ENCODE measurements at places on chromosomes 6 and 20.

DNA sequence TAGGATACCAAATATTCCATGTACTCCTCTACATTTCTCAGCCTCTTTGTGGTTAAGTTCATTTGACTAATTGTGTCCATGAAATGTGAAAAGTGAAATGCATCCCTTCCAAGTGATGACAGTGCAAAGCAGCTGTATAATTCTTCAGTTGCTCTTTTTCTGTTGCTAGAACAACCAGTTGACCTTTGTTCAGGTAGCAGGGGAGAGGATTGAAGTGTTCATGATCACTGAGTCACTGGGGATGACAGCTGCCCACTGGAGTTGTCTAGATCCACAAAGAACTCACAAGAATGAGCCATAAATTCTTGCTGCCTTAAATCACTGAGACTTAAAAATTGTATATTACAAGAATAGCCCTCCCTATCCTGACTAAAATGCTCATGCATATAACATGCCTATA, 254.6 kb downstream of the EPHA7 start:
- DNase-seq: no peak

- DNase-seq: no peak
These were observed 648.5 kb downstream of the TFAP2A start for GRCh38 chr6:9766240-9766915.

DNA sequence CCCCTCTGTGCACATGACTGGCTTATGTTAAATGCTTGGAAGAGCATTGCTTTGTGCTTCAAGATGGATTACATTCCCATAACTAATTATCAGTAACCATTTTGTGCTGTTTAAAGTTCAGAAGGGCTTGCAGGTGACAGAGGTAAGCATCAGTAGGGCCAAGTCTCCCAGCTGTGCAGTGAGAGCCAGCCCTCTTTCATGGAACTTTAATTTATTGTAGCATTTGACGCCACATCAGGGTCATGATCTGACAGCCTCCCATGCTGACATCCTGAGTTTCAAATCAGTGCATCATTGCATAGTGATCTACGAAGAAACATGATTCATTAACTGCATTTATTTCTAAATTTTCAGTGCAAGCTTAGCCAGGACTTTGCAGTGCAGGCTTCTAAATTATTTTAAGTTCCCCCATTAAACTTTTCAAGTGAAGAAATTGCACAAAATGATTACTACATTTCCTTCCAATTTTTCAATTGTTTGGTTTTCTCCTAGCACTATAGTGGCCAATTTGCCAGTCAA, 380.9 kb downstream of the UTRN start:
- DNase-seq: no peak

DNA sequence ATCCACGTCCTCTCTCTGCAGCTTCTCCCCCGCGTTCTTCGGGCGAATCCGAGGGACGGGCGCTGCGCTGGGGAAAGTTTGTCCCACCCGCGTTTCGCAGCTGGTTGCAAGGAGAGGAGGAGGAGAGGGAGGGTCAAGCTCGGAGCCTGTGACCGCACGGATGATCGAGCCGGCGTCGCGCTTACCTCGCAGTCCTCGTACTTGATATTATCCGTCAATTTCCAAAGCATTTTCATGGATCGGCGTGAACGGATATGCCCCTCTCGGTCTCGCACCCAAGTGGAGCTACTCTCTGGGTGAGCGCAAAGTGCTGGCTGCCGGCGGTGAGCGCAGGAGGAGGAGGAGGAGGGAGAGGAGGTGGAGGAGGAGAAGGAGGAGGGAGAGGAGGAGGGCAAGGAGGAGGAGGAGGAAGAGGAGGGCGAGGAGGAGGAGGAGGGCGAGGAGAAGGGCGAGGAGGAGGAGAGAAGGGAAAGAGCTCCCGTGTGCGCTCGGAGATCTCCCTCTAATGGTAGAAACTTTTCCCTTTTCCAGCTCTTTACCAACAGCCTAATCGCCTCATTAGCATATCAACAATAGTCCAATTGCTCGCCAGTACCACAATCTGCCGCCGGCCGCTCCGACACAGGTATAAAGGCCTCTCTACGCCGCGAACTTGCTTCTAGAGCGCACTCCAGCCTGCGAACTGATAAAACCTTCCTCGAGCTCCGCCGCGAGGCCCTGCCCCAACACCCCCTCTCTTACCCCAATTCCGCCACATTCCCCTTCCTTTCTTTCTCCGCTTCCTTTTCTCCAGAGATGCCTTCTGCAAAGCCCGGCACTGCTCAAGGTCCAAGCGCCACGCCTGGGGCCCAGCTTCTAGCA, at the start of gene TFAP2A:
Gene TFAP2A (minus strand): TSS at position 319 of the 861 bp plus-strand sequence. CDS start 83 bp downstream, at position 236.
- no peak for DNase-seq

DNA sequence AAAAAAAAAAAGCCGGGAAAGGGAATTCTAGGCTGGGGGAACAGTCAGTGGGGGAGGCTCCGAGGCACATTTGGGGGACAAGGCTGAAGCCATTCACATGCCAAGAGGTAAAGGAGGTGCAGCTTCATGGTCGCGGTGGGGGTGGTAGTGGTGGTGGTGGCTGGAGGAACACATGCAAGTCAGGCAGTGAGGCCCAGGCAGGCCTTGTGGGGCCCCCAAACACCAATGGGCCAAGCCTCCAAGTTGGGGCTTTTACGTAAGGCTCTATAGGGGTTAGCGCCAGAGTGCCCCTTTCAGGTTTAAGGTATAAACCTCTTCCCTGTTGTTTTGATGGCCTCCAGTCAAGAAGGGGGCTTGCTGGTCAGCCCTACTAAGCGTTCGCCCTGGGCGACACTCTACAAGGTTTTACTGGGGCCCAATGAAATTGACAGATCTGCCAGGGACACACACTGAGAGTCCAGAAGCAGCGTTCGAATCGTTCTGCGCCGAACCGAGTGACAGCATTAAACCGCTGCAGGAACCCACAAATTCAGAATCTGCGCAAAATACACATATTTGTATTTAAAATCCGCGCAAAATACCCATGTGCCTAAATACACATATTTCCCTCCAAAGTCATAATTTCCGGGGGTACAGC, 818 bp upstream of the AP5S1 start:
- peak; percentile 29 for DNase-seq

GRCh38 chr20:53231061-53231460, 258.9 kb downstream of the TSHZ2 start:
- DNase-seq: no peak

DNA sequence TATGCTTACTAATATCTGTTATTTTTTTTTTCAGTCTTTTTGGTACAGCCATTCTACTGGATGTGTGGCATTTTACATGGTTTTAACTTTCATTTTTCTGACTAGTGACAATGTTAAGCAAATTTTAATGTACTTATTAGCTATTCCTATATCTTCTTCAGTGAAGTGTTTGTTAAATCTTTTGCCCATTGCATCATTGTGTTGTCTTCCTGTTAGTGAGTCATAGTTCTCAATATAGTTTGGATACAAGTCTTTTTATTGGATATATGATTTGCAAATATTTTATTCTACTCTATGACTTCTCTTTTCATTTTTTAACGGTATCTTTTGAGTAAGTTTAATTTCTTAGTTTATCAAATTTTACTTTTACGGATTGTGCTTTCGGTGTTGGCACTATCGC, 519.4 kb downstream of the CDKAL1 start:
- DNase-seq: no peak

DNA sequence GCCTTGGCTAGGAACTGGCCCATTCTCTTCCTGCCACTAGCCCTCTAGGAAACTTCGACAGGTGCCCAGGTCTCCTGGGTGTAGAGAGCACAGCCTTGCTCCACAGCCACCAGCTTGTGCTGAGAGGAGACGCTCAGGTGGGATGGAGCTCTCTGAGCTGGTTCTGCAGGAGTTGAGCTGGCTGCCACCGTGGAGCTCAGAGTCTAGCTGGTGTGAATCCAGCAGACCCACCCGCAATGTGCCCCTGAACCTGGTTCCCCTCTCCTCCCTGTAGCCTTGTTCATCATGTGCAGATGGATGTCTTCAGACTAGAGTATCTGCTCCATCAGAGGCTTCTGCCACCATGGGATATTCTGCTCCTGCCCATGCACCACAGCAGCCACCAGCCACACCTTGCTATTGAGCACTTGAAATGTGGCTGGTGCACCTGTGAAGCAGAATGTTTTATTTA, 222.5 kb downstream of the SYNDIG1 start:
- no peak for DNase-seq

- DNase-seq: no peak
These were observed 13.8 kb downstream of the RNF144B start for GRCh38 chr6:18400831-18401446.

DNA sequence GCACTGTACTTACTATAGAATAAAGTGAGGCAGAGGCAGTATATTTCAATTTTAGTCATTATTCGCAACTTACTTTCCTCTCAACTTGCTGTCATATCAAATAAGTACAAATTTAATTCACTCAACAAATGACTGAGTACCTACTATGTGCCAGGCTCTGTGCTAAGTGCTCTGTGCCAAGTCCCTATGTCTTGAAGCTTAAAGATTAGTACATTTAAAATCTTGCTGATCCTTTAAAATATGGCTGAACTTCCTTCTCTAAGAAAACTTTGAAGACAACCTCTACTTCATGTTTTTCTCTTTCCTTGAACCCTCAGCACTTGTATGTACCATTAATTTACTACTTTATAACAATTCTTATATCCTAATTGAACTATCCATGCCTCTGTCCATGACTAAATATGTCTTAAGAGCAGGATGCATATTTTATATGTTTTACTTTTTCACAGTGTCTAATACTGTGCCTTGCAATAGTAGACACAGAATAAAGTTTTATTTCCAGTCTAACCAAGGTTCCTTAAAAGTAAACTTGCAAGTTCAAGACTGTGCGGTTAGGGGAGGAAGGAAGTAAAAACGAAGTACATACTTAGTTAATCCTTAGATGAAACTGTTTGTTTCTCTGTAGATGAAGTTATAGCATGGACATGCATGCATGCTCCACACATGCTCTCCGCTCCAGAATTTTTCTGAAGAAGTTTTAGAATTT, 10.0 kb upstream of the LATS1 start:
- no peak for DNase-seq

- no peak for DNase-seq
These were observed 52.0 kb downstream of the CDC5L start for GRCh38 chr6:44439270-44440045.

- peak; percentile 46 for DNase-seq
These were observed 115.1 kb downstream of the JAG1 start for GRCh38 chr20:10558635-10559187.

GRCh38 chr6:30611856-30612194, 5.2 kb downstream of the PPP1R10 start:
- no peak for DNase-seq

DNA sequence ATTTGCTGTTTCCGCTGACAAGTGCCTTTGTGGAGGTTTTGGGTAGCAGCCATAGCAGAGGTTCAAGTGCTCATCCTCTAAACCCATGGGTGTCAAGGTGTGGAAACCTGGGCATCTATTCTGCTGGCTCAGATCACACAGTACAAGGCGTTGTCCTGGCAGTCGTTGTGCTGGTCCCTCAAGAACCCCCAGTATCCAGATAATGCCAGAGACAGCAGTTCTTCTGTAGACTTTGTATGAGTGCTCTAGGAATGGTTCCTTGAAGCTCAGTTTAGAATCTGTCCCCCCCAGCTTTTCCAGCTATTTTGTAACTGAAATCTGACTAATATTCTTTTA, 655.7 kb upstream of the MAP3K7 start:
- DNase-seq: no peak

- DNase-seq: no peak
These were observed 8.1 kb upstream of the METTL24 start for GRCh38 chr6:110366256-110366655.

GRCh38 chr6:134930463-134930862, 19.4 kb downstream of the ALDH8A1 start:
- no peak for DNase-seq

DNA sequence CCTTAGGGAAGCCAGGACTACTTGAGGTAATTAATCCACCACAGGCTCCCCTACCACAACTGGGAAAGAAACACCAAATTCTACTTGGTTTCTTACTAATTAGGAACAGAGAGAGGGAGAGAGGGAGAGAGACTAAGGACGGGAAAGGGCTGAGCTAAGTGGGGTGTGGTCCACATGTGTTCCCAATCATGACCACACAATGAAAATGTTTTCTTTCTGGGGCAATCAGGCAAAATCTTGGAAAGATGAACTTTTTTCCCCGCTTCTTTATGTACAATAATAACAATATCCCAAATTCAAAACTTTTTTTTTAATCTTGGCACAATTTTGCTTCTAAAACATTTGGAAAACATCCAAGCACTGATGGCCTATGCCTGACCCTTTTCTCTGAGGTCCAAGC, 734.4 kb downstream of the MAFB start:
- DNase-seq: no peak

DNA sequence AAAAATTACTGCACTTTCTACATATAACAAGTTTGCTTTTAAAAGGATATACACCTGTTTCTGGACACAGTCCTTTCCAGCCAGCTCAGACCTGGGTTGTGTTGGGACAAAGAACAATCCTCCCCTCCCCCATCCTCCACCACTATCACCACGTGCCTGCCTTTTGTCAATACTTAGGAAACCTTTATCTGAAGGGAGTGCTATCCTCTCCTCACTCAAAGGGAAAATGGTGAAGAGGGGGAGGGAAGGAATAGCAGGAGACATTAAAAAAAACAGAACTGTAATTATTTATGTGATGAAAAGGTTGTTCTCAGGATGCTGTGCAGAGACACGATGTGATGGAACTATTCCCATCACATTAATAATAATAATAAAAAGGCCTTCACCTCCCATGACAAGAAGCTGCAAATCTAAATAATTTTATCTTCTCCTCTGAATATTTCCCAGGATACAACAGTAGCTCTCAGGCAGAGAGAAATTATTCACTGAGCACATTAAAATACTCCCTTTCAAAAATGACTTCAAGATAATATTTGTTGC, 105.5 kb downstream of the NRSN1 start:
- no peak for DNase-seq

GRCh38 chr6:155062866-155063341, 67.8 kb downstream of the TIAM2 start:
- DNase-seq: no peak

- DNase-seq: peak; percentile 68
These were observed 18.0 kb upstream of the CSNK2A1 start for GRCh38 chr20:561437-562231.

GRCh38 chr6:168734523-168734922, 293.5 kb downstream of the SMOC2 start:
- no peak for DNase-seq

GRCh38 chr6:155187994-155188706, 75.7 kb upstream of the CLDN20 start:
- no peak for DNase-seq

Data from stimulated activated CD4-positive, alpha-beta T cell treated with anti-CD3 and anti-CD28 coated beads, Interleukin-15, amount 100 ng/mL, for 24 hours (primary cell).